ENCODE measurements at places on chromosomes 4 and X. TPM values are rescaled to one million over a fixed set of nuclear protein-coding genes. Genes with fewer than 3 reads are reported as not detected.

Gene SLC9A7
- total RNA-seq: 29.3 TPM

Gene CCSER1
- total RNA-seq: 0.74 TPM

DNA sequence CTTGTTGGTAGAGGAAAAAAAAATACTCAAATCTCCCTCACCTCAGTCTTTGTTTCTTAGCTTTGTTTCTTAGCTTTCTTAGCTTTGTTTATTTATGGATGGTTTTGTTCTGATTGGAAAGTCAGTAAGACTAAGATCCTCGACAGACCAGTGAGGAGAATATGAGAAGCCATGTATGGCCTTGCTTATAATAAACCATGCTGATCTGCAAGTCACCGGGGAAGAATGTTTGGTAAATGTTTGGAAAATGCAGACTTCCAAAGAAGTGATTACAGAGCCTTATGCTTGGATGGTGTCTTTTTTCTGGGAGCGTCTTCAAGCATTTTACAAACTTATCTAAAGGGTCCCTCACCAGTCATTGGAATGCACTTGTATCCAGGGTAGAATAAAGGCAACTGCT is 90.1 kb upstream of the NOCT start:
- H3K4me1 ChIP-seq: no peaks in the 10 kb centered on the region
- no peaks in the 10 kb centered on the region for H3K27me3 ChIP-seq
- no peak overlapping the region for H3K27ac ChIP-seq
- no peaks in the 10 kb centered on the region for H3K36me3 ChIP-seq
- DNase-seq: no peak

GRCh38 chrX:70022616-70023015 is 27.1 kb downstream of the AWAT2 start:
- H3K27me3 ChIP-seq: peaks cover 41% of the 10 kb centered on the region
- DNase-seq: no peak
- H3K27ac ChIP-seq: no peak overlapping the region
- H3K36me3 ChIP-seq: no peaks in the 10 kb centered on the region
- peaks cover 5% of the 10 kb centered on the region for H3K4me1 ChIP-seq

DNA sequence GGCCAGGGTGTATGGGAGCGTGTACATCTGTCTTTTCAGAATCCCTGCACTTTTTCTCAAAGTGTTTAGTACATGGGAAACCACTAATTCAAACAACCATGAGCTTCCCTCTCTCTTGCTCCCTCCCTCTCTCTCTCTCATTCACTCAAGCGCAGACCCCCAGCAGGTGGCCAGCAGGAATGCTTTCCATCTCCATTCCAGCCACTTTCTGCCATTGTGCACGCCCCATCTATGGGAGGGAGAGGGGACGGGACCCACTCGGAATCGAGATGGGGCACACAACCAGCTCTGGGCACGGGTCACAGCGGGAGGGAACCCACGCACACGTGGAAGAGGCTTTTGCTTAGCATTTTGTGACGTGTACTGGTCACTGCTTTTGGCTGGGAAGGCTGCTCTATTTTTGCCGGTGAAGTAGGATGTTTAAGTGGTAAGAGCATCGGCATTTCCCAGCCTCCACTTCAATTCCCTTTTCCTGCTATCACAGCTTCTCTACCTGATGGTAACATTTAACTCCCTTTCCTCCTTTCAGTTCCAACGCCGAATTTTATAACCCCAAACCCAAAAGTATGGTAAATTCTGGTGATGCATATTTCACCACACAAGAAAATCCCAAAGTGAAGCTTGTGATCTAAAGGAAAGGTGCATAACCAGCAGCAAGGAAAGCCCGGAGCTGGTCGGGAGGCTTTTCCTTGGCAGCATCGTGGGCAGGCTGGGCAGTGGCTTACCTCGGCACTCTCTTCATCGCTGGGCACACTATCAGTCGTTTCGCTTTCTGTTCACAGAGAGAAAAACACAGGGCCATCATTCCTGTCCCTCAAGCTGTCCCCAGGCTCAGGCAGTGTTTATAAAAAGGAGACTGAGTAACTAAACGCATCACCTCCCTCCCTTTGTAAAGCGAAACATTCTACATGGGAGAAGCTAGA is 84.1 kb downstream of the IRF2 start:
- DNase-seq: no peak
- H3K4me1 ChIP-seq: peaks cover 7% of the 10 kb centered on the region
- no peak overlapping the region for H3K27ac ChIP-seq
- H3K27me3 ChIP-seq: no peaks in the 10 kb centered on the region

DNA sequence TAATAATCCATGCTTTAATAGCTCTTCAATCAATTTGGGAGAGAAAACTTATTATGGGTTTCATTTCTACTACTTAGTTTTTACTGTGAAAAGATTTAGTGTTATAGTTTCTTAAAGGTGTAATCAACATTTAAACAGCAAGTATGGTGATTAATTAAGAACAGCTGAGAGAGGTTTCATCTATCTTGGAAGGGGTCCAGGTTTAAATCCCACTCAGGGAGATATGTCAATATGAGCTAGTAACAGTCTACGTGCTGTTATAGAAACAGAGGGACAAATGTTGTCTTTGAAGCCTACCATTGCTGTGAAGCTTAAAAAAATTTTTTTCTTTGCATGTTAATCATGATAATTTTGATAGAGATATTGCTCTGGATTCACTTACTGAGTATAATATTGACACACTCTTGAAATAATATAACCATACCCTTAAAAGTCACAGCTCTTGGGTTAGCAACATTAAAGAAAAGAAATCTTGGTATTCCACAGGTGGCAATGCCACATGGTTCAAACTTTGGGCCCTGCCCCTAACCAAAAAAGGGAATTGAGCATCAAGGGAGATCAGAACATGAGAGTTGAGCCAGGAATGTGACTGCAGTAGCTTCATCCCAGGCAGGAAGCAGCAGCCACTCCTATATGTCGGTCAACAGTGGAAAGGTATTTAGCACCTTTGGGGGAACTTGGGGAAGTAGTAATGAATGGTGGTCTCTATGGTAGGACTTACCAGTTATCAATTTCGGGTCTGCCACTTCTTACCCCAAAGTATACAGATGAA is 107.8 kb downstream of the ANK2 start:
- DNase-seq: no peak
- H3K36me3 ChIP-seq: no peaks in the 10 kb centered on the region
- no peak overlapping the region for H3K4me3 ChIP-seq
- peaks cover 21% of the 10 kb centered on the region for H3K4me1 ChIP-seq
- no peak overlapping the region for H3K27ac ChIP-seq

GRCh38 chr4:68693325-68694075 is 23.0 kb upstream of the UGT2B15 start:
- H3K4me3 ChIP-seq: no peak overlapping the region
- no peak for DNase-seq
- no peaks in the 10 kb centered on the region for H3K4me1 ChIP-seq
- no peaks in the 10 kb centered on the region for H3K27me3 ChIP-seq

Measured in MCF 10A (cell line).